Stimulated activated CD4-positive, alpha-beta T cell treated with anti-CD3 and anti-CD28 coated beads, Interleukin-1b, Interleukin-23, amount 100 ng/mL, for 4 hours (primary cell): ENCODE measurements at places on chromosomes 7 and 10.

- no peak for DNase-seq
These were observed 521.4 kb downstream of the ANKRD7 start for GRCh38 chr7:118745927-118746326.

- no peak for DNase-seq
These were observed 73.6 kb downstream of the EPC1 start for GRCh38 chr10:32273336-32273735.

GRCh38 chr7:92854501-92855238 lies 18.3 kb upstream of the CDK6 start:
- DNase-seq, result no peak

- DNase-seq, result no peak
These were observed 68.4 kb upstream of the DUSP5 start for GRCh38 chr10:110429301-110429700.

DNA sequence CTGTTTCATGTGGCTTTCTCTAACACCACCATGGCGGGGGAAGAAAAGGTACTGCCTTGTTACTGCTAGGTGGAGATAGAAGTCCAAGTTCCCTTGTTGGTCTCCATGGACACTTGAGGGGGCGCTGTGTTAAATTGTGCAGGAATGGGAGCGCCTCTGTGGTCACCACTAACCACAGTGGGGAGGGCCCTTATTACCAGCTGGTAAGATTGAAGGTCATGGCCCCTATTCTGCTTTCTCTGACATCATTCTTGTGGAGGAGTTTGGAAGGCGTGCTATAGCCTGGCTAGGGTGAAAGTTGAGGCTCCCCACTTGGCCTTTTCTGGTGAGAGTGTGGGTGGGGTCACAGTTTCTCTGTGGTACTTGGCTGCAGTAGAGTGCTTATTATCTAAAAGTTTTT lies 14.9 kb upstream of the MXI1 start:
- no peak for DNase-seq

- DNase-seq, result no peak
These were observed 8.1 kb downstream of the TOMM7 start for GRCh38 chr7:22814261-22815208.

DNA sequence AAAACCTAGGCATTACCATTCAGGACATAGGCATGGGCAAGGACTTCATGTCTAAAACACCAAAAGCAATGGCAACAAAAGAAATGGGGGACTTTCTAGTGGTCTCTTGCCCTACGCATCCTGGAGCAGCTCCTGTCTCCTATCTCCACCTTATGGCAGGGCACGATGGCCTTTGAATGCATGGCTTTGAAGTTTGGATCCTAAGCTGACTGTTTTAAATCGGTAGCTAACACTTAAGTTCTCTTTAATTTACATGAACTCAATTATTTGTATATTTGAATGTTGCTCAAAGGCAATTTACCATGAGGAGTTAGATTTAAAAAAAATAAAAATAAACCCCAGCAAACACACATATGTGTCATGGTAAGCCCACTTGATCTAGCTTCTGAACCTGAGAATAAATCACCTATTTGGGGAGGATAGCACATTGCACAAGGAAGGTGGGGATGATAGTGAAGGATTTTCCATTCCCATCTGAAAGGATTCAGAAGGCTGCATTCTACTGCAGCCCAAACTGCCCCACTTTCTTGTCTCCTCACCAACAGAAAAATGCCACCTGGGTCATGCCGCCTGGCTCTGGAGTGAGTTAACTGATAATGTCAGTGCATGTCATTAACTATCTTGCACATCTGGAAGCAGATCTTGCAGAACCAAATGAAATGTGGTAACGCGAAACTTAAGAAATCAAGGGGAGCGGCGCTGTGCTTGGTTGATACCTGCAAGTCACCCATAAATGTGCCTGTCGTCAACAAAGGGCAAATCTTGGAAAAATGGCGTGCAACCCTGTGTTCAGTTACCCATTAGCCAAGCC lies 12.4 kb downstream of the KLF6 start:
- no peak for DNase-seq

DNA sequence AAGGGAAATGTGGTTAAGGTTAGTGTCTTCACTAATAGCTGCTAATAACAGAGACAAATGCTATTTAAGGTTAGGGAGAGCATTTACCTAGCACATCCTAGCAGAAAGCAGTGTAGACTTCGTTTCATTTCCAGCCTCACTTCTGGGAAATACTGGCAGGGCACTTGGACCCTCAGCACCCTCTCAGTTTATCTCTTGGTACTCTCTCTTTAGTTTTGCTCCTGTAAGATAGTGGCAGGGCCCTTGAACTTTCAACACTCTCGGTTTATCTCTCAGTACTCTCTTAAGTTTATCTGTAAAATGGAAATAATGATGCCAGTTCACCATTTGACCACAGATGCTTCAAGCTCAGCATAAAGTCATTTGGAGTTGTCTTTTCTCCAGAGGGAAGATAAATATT lies 118.4 kb downstream of the MBL2 start:
- no peak for DNase-seq

DNA sequence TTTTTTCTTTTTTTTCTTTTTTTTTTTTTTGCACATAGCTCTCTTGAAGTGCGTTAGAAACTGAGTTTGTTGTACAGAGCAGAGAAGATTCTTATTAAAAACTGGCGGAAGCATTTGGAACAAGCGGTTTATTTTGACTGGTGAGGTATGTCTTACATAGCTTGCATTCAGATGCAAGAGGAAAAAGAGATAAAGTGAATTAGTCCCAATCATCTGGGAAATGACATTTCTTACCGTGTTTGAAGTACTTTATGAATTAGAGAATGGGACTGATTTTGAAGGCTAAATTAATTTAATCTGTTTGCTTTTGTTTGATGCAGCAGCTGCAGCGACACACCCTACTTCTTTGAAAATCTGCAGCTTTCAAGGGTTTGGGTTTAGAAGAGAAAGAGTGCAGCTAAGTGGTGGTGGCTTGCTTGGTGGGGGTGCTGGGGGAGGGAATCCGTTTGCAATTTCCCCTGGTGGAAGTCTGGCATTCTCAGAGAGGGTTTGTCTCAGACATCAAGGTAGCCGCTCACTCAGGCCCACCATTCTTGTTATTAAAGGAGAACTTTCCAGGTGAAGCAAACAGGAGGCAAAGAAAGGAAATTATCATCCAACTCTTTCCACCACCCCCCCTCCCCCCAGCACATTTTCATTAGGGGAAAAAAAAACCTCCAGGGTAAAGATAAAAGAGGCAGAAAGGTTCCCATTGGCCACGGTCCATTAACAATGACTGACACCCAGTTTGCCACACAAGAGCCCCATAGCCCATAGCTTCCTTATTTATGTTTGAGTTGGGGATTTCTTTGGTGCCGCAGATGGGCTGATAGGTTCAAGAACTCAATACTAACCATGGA lies 231.7 kb downstream of the SKIDA1 start:
- no peak for DNase-seq

- DNase-seq, result no peak
These were observed 31.8 kb upstream of the HTR5A start for GRCh38 chr7:155038335-155038734.

GRCh38 chr10:92809840-92810239 lies 38.5 kb upstream of the EXOC6 start:
- no peak for DNase-seq

DNA sequence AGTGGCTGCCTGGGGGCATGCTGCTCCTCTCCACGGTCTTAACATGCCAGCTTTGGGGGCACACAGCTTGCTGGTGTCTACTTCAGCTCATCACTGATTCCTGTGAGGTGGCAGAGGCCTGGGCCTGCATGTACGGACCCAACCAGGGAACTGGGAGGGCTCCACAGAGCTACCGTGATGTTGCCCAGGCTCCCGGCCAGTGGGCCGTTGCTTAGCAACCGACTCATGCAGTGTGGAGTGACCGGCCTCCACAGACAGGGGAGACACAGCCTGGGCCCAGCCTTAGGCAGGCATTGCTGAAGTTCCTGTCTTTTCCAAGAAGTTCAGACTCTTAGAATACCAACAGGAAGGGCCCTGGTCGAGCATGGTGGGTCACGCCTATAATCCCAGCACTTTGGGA lies 25.8 kb upstream of the SH2B2 start:
- no peak for DNase-seq

- DNase-seq, result peak; percentile 81
These were observed 11.8 kb upstream of the ACBD5 start for GRCh38 chr10:27252267-27253000.

DNA sequence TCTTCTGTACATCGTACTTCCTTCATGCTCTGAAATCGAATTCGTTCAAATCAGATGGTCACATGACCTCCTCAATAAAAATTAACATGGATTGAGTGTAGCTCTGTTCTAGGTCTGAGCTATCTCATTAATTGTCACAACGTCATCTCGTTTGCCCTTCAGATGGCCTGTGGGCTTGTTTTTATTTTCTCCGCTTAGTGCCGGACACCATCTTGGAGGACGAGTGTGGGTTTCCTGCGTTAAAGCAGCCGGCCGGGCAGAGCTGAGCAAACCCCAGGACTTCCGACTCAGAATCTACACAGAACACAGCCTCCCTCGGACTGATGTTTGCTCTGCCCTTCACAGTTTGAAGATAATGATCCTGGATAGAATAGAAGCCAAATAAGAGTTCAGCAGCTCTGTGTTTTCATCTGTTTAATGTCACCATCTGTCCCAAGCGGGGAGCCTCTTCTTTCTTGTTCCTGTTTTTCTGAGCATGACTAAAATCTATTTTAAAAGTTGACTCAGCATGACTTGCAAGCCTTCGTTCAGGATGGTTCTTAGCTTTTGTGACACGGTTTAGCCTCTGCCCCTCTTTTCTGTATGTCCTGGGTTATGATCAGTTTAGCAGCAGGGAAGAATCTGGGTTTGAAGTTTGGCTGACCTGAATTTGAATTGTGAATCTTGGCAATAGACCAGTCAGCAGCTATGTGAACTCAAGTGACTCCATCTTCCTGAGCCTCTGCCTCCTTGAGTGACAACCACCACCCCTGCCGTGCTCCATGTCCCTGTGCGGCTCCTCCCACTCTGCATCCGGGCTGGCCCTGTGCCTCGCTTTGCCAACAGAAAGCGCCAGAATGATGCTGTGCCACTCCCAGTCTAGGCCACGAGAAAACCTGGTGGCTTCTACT lies 30.6 kb upstream of the GALNTL5 start:
- no peak for DNase-seq

DNA sequence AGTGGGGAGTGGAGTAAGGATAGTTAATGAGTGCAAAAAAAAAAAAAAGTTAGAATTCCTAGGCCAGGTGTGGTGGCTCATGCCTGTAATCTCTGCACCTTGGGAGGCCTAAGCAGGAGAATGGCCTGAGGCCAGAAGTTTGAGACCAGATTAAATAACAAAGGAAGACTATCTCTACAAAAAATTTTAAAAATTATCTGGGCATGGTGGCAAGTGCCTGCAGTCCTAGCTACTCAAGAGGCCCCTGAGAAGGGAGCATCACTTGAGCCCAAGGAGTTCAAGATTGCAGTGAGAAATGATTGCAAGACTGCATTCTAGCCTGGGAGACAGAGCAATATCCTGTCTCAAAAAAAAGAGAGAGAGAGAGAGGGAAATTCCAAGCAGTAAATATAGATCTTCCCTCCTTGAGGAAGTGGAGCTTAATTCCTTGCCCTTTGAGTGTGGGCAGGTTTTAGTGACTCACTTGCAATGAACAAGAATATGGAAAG lies 19.5 kb upstream of the CSTF2T start:
- DNase-seq, result no peak
